Activated CD8-positive, alpha-beta memory T cell treated with anti-CD3 and anti-CD28 coated beads for 4 hours (primary cell): ENCODE measurements at places on chromosomes 12 and 14.

DNA sequence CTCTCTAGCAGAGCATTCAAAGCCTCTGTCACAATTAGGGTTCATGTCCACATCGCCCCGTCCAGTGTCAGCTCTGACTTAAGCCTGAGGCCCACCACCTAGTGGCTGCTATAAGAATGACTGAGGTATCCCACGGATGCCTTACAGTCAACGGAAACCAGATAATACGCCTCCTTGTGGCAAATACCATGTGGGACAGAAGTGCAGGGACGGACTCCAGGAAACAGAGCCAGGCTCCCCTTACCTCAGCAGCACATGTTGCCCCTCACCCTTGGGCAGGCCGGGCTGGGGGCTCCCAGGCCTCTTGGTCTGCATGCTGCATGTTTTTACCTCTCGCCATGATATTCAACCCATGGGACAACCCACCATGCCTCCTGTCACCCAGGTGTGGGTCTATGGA is 86.3 kb downstream of the VWF start:
- DNase-seq = no peak

GRCh38 chr14:99687284-99688209 is 3.4 kb downstream of the CYP46A1 start:
- DNase-seq = no peak

GRCh38 chr14:36988568-36988967 is 183.8 kb downstream of the SLC25A21 start:
- no peak for DNase-seq

DNA sequence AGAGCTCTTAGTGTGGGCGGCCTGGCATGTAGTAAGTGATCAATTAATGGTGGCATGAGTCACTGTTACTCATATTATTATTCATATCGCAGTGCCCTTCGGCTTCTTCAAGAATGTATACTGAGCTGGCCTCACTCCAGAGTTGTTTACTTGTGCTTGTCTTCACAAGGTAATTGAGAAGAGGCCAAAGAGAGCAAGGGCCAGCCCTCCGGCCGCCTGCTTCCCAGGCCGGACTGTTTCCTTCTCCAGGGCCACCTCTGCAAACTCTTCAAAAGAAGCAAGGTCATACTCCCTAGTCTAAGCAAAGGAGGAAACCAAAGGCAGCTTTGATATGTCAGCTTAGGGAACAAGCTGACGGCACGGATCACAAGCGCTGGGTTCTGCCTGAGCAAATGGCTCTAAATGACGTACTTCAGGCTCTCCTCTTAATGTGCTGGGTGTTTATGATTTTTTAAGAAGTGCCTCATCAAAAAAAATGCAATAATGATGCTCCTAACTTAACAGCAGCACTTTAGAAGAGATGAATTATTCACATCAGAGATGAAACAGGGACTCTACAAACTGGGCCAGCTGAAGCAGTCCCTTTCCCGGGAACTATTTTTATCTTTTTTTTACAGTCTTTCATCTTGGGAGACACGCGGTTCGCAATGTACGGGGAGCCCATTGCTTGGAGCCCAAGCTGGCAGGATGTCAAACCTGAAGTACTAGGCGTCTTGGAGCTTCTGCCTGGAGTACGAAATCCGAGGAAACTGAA is 65.6 kb upstream of the DLK1 start:
- DNase-seq = no peak

GRCh38 chr12:14681190-14681589 is 15.2 kb downstream of the GUCY2C start:
- no peak for DNase-seq
